ENCODE measurements at places on chromosomes 6 and 20.

GRCh38 chr6:7647504-7647903, 57.5 kb downstream of the SNRNP48 start:
- DNase-seq = no peak

DNA sequence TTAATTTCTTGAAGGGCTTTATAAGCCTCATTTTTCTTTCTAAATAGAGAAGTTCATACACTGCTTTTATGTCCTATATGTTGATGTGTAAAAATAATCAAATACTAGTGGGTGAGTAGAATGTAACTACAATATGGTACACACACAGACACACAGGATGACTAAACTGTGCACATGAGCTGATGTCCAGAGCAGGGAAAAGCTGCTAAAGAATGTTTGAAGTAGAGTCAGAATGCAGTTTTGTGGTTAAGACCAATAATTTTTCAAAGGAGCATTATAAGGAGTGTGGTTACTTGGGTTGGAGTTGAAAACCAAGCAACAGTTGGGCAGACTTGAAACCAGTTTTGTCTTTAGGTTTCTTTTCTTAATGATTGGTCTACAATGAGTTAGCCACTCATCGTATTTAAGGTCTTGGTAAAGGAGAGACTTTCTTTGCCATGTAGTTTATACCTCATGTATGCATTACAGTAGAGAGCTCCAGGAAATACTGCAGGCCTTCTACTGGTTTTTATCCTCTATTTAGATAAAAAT, 196.6 kb downstream of the ESR1 start:
- DNase-seq = no peak

DNA sequence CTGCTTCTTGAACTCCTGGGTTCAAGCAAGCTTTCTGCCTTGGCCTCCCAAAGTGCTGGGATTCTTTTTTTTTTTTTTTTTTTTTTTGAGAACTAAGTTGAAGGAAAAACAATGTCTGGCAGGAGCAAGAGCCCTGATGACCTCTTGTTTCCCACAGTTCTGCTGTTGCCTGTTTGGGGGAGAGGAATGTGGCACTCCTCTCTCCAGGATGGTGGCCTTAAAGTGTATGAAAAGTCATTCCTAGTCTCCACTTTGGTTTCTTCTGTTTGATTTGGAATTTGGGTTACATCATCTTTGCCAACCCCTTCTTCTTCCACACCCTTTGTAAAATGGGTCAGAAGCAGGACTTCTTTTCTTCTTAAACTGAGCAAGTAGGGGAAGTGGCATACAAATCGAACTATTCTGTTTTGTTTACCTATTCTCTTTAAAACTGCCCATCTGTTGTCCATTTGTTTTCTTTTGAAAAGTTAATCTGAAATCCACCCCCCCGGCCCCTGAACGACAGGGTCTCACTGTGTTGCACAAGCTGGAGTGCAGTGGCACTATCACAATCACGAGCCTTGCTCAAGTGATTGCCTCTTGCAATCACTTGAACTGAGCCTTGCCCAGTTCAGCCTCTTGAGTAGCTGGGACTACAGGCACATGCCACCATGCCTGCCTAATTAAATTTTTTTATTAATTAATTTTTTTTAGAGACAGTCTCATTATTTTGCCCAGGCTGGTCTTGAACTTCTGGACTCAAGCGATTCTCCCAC, 11.3 kb downstream of the CARMIL1 start:
- DNase-seq = no peak

GRCh38 chr6:148814082-148814790, 67.4 kb downstream of the UST start:
- no peak for DNase-seq

DNA sequence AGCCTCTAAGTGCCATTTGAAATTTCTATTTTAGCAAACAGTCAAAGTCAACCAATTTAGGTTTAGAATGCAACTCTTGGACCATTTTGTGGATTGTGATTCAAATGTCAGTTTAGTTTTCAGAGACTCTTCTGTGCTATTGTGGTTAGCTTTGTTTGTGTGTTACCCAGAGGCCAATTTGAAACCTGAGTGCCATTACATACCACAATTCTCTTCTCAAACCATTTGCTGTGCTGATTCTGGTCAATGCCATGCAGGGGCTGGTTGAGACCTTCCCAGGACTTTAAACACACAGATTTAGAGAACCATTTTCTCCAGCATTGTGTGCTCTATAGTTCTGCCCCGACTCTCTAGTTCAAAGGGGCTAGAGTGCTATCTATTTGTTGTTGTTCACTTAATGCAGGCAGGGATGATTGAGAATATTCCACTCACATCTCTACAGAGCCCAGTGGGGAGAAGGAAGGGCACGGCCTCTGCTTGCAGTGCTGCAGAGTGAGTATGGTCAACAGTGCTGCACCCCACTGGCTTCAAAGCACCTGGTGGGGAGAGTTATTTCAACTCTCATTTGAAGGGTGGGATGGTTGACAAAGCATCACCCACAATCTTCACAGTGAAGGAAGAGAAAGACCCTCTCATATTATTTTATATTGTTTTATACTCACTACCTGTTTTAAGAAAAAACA, 738.2 kb downstream of the COL12A1 start:
- DNase-seq = no peak

DNA sequence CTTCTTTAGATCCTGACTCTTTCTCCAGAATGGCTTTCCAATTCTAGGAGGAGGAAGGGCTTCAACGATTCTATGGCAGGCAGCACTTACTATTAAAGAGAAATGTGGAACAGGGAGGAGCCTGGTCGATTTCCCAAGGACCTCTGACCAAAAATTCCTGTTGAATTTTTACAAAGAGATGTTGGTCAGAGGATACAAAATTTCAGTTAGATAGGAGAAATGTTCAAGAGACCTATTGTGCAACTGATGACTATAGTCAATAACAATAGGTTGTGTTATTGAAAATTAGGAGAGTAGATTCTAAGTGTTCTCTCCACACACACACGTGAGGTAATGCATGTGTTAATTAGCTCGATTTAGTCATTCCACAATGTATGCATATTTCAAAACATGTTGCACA, 130.1 kb upstream of the TNFAIP3 start:
- no peak for DNase-seq

DNA sequence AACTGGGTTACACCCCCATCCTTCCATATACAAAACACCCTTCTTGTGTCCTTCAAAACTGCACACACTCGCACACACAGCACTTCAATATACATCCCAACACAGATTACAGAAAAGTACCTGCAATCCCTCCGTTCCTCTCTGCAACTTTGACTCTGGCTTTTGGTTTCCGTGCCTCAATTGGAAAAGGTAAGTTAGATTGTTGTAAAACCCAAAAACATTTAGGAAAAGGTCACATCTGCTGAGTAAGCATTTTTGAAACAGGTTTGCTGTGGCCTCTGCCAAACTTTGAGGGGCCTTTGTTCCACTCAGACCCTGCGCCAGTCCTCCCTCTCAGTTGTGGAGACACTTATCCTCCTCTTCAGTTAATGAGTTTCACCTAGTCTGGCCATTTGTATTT, 4.2 kb downstream of the NKX2-4 start:
- no peak for DNase-seq

DNA sequence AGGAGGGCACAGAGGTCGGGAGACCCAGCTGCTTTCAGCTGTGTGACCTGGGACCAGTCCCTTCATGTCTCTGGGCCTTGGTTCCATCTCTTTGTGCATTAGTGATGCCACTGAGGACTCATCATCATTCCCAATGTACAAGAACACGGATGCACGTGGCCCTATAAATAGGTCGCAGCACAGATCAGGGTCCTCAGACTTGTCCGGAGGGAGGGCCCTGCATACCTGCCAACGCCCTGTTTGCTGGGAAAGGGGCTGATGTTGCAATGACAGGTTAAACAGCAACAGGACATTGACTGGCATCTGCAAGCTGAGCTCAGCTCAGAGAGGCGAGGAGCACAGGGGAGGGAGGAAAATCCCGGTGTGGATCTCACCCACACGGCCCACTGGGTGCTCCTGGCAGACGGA, 21.8 kb downstream of the TGM2 start:
- no peak for DNase-seq

GRCh38 chr6:168871642-168872315, 381.9 kb downstream of the THBS2 start:
- no peak for DNase-seq

DNA sequence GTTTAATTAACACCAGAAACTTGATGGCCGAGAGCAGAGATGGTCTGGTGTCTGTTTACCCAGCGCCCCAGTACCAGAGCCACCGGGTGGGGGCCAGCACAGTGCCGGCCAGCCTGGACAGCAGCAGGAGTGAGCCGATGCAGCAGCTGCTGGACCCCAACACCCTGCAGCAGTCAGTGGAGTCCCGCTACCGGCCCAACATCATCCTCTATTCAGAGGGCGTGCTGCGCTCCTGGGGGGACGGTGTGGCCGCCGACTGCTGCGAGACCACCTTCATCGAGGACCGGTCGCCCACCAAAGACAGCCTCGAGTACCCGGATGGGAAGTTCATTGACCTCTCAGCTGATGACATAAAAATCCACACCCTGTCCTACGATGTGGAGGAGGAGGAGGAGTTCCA, 73.7 kb downstream of the SYNDIG1 start:
- DNase-seq = no peak

GRCh38 chr20:54794874-54795273, 319.5 kb downstream of the DOK5 start:
- no peak for DNase-seq

GRCh38 chr6:71164890-71165289, 123.7 kb upstream of the OGFRL1 start:
- DNase-seq = no peak

GRCh38 chr20:44597930-44598329, 15.6 kb downstream of the PKIG start:
- DNase-seq = no peak

DNA sequence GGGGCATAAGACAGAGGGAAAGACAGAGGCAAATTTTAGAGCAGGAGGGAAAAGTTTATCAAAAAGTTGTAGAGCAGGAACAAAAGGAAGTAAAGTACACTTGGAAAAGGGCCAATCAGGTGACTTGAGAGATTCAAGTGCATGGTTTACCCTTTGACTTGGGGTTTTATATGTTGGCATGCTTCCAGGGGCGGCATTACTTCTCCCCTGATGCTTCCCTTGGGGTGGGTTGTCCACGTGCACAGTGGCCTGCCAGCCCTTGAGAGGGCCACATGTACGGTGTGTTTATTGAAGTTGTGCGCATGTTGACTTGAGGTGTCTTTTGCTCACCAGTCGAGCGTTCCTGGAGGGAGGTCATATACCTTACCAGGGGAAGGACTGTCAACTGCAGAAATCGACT, 259.5 kb upstream of the JARID2 start:
- DNase-seq = no peak

GRCh38 chr6:139600919-139601475, 226.5 kb upstream of the CITED2 start:
- DNase-seq = no peak

DNA sequence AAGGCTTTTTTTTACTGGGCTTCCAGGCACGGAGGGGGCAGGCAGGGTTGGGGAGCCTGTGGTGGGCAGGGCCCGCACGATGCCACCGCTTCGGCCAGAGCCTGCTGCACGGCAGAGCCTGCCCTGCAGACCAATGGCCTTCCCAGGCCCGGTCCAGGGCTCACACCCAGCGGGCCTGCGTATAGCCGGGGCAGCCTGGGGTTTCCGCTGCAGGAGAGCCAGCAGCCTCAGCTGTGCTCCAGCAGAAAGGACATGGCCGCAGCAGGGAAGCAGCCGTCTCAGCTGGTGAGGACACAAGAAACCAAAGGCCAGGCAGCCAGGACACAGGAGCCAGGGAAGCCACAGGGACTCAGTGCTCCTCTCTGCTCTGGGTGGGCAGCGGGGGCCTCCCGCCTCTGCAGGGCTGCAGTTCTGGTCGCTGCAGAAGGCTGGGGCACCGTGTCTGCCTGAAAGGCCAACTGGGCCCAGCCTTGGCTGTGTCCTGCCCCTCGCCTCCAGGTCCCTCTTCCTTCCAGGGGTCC, 90.6 kb downstream of the TTLL2 start:
- DNase-seq = no peak

DNA sequence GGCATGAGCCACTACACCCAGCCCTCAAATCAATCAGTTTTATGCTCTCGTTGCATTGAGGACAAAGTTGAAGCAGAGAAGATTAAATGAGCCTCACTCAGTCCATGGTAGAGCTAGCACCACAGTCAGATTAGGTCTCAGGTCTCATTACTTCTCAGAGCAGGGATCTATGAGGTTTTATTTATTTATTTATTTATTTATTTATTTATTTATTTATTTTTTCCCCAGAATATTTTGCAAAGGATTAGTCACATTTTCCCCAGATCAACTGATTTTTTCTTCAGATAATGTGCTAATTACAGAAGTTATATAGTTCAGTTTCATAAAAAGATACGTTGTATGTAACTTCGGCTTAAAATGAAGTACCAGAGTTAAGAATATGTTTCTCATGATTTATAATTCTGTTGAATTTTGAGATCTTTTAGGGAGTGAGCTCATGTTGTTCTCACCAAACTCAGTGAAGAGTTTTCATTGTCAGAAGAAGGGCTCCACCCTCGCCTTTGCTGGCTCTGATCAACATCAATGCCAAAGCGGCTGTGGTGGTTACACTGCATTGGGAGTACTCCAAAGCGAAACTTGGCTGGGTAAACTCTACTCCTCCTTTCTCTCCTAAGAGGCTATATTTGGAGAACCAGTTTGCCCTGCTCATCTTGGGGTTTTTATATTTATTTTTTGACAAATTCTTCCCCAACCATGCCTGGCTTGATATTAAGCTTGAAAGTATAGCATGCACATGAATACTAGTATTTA, 12.9 kb upstream of the ID4 start:
- DNase-seq = no peak

- no peak for DNase-seq
These were observed 266.0 kb downstream of the ADGRB3 start for GRCh38 chr6:68901044-68901443.

Measured in left kidney (tissue), 8 donors.